Liver (tissue), 10 donors: ENCODE measurements at places on chromosomes 11 and 22. TPM values are rescaled to one million over a fixed set of nuclear protein-coding genes. Genes with fewer than 3 reads are reported as not detected.

The KCNC1 gene
- total RNA-seq = not detected

The SEPTIN3 gene
- total RNA-seq = not detected

The TPBGL gene
- not detected for total RNA-seq

The MOV10L1 gene
- total RNA-seq = 0.17 TPM

The MB gene
- not detected for total RNA-seq

The GLYAT gene
- total RNA-seq = 142 TPM

The ZP1 gene
- not detected for total RNA-seq

The DGAT2 gene
- total RNA-seq = 151 TPM

The DBX1 gene
- total RNA-seq = not detected
